ENCODE measurements at places on chromosomes 1 and 21.

DNA sequence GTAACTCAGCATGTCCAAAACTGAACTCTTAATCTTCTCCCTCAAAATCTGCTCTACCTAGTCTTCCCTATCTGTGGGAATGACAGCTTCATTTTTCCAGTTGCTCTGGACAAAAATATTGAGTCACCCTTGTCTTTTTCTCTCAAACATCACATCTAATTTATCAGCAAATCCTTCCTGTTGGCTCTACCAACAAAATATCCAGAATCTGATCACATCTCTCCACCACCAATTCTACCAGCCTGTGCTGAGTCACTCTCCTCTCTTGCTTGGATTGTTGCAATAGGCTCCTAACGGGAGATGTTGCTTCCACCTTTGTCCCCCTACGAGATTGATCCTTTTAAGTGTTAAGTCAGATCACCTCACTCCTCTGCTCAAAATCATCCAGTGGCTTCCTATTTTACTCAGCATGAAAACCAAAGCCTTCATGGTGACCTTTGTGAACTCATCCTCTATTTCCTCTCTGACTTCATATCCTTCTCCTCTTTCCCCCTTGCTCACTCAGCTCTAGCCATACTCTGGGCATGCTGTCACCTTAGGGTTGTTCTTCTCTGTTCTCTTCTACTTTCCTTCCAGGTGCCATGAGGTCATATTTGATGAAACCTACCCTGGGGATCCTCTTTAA, 21.5 kb upstream of the SMYD2 start:
- no peak for DNase-seq

DNA sequence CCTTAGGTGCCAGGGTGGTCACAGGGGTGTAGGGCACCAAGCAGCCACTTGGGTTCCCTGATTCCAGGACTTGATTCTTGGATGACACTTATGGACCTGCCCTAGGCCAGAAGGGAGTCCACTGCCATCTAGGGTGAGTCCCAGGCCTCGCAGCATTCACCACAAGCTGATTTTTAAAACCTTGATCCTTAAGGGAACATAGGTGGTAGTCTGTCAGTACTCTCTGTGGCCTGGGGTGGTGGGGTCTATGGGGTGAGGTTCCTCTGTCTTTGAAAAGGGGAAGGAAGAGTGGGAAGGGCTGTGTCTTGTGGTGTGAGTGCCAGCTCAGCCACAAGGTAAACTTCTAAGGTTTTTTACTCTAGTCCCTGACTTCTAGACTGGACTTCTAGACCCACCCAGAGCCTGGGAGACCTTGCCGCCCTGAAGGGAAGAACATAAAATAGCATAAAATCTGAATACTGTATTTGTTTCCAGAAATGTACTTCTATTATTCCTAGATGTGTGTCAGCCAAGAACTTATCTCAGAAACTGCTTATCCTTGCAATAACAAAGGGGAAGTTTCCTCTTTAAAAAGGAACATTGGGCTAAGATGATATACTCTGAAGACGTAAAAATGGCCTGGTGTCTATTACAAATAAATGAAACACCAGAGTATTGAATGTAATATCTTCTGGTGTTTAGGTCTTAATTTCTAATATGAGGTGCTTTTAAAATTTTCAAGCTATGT, 757.3 kb downstream of the LTN1 start:
- no peak for DNase-seq

DNA sequence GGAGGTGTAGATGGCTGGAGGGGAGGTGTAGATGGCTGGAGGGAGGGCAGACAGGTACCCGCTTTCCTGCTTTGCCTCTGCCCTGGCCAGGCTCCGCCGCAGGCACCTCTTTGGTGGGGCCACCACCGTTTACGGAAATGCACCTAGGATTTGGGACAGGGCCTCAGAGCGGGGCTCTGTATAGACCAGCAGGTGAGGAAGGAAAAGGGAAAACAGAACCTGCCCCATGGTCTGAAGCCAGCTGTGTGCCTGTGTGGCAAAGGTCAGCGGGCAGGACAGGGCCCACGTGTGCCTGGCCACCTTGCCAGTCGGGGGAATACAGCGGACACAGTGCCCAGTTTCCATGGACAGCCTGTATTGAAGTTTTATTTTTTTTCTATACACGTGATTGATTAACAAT, 12.1 kb upstream of the PTTG1IP start:
- no peak for DNase-seq

GRCh38 chr1:172201572-172201971, 218.9 kb upstream of the C1orf105 start:
- DNase-seq: no peak

- no peak for DNase-seq
Measured at GRCh38 chr1:212942679-212943392, 7.5 kb upstream of the VASH2 start.

DNA sequence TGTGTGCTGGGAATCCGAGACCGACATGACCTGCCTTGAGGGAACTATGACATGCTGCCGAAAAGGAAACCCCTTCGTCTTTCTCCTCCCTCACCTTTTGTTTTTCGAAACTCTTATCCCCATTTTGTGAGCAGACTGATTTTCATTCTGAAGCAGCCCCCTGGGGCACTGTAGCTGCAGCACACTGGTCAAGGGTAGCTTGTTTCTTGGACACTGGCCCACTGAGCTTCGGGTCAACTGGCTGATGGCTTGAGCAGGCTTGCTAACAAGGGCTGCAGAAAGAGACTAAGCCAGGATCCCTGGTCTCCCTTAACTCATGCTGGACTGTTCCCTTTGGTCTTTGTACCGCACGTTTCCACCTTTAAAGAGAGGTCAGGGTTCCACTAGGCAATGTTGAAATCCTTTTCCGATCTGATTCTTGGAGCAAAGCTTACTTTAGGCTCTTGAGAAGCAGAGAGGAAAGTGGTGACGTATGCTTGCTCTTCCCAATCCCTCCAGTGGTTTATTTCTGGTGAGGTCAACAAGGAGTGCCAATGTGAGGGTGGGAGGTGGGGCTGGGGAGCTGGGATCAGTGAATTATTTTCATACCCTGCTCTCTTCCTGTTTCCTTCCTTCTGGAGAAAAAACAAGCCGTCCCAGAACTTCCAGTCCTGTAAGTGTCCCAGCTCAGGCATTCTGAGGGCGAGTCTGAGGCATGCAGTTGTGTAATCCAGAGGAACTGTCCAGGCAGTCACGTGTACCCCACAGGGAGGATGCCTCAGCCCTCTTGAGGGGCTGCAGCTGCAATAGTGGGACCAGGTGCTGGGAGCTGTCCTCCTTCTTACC, 7.6 kb downstream of the CYP4B1 start:
- DNase-seq: no peak

DNA sequence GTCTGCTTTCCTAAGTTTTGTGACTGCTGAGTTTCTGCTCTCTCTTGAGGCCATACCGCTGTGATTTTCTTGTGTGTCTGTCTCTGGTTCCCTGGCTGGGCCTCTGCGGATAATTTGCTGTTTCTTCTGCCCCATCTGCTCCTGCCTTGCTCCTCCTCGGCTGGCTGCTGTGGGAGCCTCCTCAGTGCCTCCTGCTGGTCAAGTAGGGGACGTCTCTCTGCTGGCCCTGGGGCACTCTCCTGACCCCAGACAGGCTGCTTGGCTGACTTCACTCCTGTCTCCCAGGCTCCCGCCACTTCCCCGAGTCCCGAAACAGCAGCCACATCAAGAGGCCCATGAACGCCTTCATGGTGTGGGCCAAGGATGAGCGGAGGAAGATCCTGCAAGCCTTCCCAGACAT, 28.5 kb downstream of the ETNK2 start:
- no peak for DNase-seq

DNA sequence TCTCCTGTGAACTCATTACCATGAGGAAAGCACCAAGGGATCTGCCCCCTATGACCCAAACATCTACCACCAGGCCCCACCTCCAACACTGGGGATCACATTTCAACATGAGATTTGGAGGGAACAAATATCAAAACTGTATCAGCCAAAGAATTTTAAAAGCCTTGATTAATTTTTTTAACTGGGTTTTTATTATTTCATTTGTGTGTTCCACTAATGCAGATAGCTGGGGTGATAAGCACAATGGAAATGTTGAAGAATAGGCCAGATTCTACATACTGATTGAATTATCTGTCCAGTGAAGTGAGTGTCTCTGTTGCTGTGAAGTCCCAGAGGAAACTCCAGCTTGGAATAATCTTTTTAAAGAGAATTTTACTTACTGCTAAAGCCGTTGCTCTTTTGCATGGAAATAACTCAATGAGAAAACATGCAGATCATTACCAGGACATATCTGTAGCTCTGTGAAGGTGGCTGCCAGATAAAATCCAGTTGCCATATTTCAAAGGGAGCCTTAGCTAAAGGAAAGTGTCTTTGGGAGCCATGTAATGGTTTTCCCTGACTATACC, 44.4 kb upstream of the DHCR24 start:
- no peak for DNase-seq

DNA sequence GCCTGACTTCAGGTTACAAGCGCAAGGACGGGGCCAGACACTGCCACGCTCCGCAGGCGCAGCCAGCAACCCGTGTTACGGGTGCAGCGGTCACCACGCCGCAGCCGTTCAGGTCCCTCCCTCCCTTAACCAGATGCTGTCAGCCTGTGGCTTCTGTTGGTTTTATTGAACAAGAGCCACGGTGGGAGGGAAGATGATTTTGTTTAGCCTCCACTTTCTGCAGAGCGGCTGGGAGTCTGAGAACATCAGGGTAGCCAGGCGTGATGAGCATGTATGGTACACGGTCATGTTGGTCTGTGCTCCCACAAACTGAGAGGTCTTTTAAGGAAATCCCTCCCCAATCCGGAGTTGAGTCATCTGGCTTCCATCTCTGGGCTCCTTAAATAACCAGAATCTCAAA, 18.5 kb upstream of the ADARB1 start:
- DNase-seq: no peak

DNA sequence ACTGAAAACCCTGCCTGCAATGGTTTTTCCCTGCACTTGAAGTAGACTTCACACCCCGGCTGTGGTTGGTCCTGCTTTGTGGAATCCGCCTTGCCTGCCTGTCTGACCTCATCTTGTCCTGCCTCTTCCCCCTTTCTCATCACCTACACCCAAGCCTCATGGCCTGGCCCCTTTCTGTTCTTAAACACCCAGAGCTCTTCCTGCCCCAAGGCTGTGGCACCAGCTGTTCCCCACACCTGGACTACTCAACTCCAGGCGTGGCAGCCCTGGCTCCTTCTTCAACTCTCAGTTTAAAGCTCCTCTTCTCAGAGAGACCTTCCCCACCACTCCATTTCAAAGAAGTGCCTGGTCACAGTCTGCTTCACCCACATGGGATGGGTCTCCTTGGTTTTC, 27.0 kb downstream of the KIAA1614 start:
- DNase-seq: no peak

- DNase-seq: no peak
Measured at GRCh38 chr21:40886931-40887330, 40.0 kb upstream of the DSCAM start.

GRCh38 chr1:172179918-172180317, 240.6 kb upstream of the C1orf105 start:
- no peak for DNase-seq

DNA sequence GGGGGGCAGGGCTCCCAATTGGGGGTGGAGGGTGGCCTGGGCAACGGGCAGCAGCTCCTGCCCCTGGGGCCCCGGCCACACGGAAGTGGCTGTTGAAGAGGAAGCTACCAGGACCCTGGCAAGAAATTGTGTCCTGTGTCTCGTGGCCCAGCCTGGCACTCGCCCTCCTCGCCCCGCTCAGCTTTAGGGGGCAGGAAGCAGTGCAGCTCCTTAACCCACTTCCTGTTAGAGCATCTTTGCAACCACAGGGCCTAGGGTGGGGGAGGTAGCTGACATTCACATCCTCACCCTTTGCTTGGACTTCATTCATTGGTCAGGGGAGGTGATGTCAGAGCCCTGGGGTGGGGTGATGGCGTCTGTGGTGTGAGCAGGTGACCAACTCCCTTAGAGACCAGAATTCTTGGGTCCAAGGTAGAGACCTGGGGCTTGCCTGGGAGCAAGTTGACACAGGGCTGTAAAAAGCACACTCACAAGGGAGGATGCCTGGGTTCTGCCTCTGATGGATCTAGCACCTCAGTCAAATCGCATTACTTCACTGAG, at the start of gene ARHGAP30:
Gene ARHGAP30 (minus strand): TSS at position 161 of the 540 bp plus-strand sequence. CDS start 267 bp downstream, outside the sequence.
- DNase-seq: peak; percentile 94

GRCh38 chr1:7408771-7409150, 362.3 kb upstream of the VAMP3 start:
- DNase-seq: no peak

DNA sequence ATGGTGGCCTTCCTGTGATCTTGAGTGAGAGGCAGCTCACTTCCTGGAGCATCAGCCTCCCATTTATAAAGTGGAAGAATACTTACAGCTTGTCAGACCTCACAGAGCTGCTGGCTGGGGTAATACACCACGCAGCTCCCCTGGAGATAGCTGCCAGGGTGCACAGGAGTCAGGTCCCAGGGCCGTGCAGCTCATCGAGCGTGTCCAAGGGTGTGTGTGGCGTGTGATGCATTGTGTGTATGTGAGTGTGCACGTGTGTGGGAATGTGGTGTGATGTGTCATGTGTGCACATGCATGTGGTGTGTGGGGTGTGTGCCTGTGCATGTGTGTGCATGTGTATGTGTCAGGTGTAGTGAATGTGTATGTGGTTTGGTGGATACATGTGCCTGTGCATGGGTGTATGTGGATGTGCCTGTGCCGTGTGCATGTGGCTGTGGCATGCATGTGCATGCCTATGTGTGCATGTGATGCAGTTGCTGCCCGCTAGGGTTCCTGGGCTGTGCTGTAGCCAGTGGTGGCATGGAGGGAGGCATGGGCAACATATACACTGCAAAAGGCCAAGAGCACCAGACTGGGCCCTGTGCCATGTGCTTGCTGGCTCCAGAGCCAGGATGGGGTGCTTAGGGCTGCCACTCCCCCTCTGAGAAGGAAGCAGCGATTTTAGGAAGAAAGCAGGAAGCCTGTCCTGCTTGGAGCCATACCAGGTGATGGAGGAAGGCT, 24.6 kb downstream of the WNT3A start:
- DNase-seq: no peak
